Stimulated activated CD8-positive, alpha-beta memory T cell treated with anti-CD3 and anti-CD28 coated beads, Interleukin-7, amount 100 ng/mL, for 4 hours (primary cell): ENCODE measurements at places on chromosomes 4 and X.

DNA sequence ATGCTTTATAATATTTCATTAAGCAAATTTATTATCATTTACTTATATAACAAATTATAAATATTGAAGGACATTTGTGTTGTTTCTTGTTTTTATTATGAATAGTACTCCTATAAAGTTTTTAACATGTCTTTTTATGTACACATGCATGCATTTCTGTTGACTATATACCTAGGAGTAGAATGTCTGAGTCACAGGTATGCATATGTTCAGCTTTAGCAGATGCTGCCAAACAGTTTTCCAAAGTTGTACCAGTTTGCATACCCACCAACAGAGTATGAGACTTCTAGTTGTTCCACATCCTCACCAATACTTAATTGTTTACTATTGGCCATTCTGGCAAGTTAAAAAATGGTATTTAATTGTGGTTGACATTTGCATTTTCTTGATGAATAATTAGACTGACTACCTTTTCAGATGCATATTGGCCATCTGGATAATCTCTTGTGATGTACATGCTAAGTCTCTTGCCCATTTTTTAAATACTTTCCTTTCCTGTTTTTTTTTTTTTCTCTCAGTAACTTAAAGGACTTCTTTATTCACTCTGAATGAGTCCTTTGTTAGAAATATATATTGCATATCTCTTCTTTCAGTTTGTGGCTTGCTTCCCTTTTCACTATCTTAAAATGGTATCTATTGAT lies 132.2 kb upstream of the TRIM2 start:
- DNase-seq = no peak

GRCh38 chrX:27241981-27242380 lies 221.2 kb downstream of the PPP4R3C start:
- DNase-seq = no peak

- DNase-seq = no peak
Observed at GRCh38 chrX:65757943-65758342, 90.5 kb downstream of the MSN start.

- no peak for DNase-seq
Observed at GRCh38 chrX:108064613-108065012, 19.7 kb downstream of the VSIG1 start.

GRCh38 chr4:58061967-58062366 lies 951.8 kb upstream of the IGFBP7 start:
- no peak for DNase-seq

DNA sequence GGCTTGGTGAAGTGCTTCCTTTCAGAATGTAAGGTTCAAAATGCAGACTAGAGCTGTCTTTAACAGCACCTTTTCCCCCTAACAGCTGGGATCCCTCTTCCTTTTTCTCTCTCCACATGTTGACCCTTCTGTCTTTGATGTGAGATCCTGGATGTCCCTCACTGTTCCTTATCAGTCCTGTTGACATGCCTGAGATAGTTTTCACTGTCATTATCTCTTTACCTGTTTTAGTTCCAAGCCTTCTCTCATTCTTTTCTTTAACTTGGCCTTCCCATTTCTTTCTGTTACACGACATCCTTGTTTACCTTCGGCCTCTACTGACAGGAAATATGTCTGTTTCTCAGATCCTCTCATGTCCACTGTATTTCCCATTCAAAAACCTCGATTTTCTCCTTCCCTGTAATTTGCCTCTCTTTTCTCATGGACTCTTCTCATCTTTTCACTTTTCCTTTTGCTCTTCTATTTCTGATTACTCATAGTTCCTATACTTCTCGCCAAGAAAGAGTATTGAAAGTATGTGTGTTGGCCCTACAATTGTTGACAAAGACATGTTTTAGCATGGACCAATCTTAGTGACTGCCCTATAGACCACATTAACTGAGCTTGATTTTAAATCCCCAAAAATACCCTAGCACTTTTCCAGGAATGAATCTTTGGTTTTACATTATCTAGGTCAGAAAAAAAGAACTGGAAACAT lies 1.2 kb upstream of the SOWAHB start:
- no peak for DNase-seq

DNA sequence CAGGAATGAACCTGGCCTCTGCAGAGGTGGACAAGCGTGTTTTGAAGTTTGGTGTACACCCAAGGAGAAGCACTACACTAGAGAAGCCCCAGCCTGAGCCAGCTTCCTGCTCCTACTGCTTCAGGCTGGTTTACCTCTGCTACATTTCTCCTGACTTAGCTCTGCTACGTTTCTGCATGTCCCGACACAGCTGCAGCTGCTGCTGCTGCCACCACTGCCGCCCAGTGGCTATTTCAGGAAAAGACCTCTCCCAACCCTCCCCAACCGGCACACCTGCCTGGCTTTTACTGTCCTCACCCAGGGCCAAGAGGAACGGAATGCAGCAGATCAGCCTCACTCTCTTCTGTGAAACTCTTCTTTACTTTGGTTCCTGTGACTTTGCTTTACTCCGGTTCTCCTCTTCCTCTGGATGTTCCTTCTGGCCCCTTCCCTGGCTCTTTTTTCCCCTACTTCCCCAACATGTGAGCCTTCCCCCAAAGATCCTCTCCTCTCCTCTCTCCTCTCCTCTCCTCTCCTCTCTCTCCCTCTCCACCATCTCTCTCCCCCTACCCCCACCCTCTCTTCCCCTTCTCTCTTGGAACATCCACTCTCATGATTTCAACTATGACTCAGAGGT lies 3.1 kb upstream of the P2RY4 start:
- no peak for DNase-seq

GRCh38 chr4:36133086-36133485 lies 111.2 kb downstream of the ARAP2 start:
- DNase-seq = no peak

GRCh38 chr4:165398570-165398969 lies 19.8 kb downstream of the CPE start:
- no peak for DNase-seq

DNA sequence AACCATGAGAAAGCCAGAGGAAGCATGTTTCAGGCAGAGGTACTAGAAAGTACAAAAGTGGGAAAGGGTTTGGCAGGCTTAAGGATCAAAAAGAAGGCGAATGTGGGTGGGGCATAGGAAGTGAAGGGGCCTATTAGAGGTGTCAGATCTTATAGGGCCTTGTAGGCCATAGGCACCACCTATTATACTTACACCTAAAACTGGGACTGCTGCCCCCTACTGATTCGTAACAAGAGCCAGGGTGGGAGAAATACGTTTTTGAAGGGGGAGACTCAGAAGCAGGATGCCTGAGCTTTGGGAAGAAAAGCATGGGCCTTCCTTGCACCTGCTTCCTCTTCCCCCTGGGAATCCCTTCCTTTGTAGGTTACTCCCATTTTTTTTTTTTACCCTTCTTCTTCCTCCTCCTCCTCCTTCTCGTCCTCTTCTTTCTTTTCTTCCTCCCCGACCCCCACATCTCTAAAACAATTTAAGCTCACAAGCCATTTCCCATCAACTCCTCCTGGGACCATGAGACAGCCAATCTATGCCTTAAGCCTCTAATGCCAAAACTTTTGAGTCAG lies 40.7 kb upstream of the GPC3 start:
- no peak for DNase-seq

GRCh38 chrX:41449131-41449530 lies 2.0 kb downstream of the NYX start:
- DNase-seq = no peak

DNA sequence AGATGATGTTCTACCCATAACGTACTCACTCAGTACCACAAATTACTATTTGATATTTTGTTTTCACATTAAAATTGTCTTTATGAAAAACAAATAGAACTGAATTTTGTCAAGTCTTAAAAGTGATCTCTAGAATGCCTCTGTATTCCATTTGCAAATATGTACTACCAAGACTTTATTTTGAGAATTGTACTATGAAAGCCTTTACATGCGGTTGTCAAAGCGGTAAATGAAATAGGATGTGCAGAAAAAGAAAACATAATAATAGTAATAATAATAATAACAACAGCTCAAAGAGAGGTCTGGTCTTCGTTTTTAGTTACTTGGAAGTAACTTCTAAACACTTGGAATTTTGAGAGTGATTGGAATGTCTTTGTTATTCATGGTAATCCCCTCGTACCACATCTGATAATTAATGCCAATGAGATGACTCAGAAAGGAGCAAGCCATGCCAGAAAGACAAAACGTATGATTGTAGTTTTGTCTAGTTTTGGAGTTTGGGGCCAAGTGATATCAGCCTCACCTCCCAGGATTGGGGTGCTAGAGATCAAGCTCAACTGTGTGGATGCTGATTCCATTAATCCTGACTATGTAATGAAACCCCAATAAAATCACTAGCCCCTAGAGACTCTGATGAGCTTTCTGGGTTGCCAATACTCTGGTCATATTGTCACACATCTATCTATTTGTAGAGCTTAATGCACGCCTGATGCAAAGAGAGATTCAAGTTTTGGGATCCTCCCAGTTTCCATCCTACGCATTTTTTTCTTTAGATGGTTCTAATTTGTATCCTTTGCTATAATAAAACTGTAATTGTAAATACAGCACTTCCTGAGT lies 20.2 kb upstream of the CTSO start:
- DNase-seq = no peak

DNA sequence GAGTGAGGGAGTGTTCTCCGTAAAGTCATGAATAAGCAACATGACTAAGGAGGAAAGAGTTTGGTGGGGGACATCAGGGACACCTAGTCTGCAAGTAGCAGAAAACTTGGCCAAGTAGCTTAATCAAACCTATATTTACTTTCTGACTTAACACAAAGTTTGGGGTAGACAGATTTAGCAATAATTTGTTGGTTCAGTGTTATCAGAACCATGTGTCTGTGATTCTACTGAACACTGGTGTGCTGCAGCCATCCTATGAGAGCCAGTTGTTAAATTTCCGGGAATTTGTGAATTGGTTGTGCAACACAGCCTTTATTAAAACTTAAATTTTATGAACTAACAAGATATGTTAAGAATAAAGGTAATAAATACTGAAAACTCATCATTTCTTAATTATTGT lies 469.3 kb downstream of the C4orf33 start:
- DNase-seq = no peak
